ENCODE measurements at places on chromosomes 2 and 18. TPM values are rescaled to one million over a fixed set of nuclear protein-coding genes. Genes with fewer than 3 reads are reported as not detected.
A peak's percentile ranks its signal among the peaks of the same experiment; 100 is the strongest.

GRCh38 chr18:78971511-78972245 lies 7.9 kb upstream of the SALL3 start:
- H3K36me3 ChIP-seq = no peaks in the 10 kb centered on the region
- no peak for DNase-seq
- no peak overlapping the region for H3K4me3 ChIP-seq
- peaks cover 56% of the 10 kb centered on the region for H3K27me3 ChIP-seq

Gene C2orf81
- total RNA-seq = 0.44 TPM

Gene NYAP2
- 0.07 TPM for total RNA-seq

GRCh38 chr2:121248766-121249343 lies 36.1 kb downstream of the TFCP2L1 start:
- DNase-seq = no peak
- no peaks in the 10 kb centered on the region for H3K36me3 ChIP-seq
- no peak overlapping the region for H3K27ac ChIP-seq
- H3K4me3 ChIP-seq = no peak overlapping the region
- H3K27me3 ChIP-seq = no peaks in the 10 kb centered on the region

Gene ATG9A
- total RNA-seq = 64.5 TPM

DNA sequence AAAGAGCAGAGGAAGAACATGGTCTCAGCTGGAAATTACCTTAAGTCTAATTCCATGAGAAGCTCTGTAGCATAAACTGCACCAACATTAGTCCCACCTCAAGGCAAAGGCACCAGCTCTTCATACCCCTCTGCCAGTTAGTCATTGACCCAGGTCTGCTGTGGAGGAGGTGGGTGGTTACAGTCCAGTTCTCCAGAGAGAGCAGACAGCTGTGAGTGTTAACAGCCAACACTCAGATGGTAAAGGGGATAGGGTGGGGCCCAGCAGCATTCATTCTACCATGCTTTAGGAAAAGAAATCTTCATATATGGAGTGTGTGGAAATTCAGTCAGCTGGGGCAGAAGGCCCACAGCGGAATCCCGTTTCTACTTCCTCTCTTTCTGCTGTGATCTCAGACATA lies 159.7 kb upstream of the FBXO11 start:
- no peaks in the 10 kb centered on the region for H3K36me3 ChIP-seq
- H3K4me1 ChIP-seq = no peaks in the 10 kb centered on the region
- no peak overlapping the region for H3K27ac ChIP-seq
- no peak overlapping the region for H3K4me3 ChIP-seq

Gene SAG
- not detected for total RNA-seq

GRCh38 chr2:230347659-230348305 lies 20.8 kb downstream of the SP140L start:
- no peak overlapping the region for H3K4me3 ChIP-seq
- DNase-seq = peak; percentile 35
- H3K27ac ChIP-seq = no peak overlapping the region

Gene CNTNAP5
- total RNA-seq = 0.96 TPM

- no peak overlapping the region for H3K4me3 ChIP-seq
- no peaks in the 10 kb centered on the region for H3K36me3 ChIP-seq
- H3K27me3 ChIP-seq = no peaks in the 10 kb centered on the region
- no peaks in the 10 kb centered on the region for H3K4me1 ChIP-seq
- no peak overlapping the region for H3K27ac ChIP-seq
These were observed 39.3 kb upstream of the DSG1 start for GRCh38 chr18:31278609-31279071.

DNA sequence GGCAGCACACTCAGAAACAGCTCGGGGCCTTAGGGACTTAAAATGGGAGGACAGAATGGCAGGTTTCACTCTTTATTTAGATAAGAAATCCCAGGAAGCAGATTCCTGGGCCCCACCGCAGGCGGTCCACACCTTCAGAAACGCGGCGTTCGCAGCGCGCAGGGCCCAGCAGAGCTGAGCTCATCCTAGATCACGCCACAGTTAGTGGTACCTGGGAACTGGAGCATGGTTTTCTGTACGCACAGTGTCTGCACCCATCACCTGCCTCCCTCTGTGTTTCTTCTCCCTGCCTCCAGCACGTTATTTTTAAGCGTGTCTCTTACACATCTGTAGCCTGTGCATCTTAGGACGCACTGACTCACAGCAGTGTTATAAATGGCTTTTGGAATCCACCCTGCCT lies 242.1 kb downstream of the ALPK2 start:
- H3K4me1 ChIP-seq = no peaks in the 10 kb centered on the region
- no peak overlapping the region for H3K27ac ChIP-seq
- H3K4me3 ChIP-seq = no peak overlapping the region
- no peak for DNase-seq
- peaks cover 31% of the 10 kb centered on the region for H3K36me3 ChIP-seq

Gene GRP
- not detected for total RNA-seq

Gene REG3G
- 21.6 TPM for total RNA-seq

DNA sequence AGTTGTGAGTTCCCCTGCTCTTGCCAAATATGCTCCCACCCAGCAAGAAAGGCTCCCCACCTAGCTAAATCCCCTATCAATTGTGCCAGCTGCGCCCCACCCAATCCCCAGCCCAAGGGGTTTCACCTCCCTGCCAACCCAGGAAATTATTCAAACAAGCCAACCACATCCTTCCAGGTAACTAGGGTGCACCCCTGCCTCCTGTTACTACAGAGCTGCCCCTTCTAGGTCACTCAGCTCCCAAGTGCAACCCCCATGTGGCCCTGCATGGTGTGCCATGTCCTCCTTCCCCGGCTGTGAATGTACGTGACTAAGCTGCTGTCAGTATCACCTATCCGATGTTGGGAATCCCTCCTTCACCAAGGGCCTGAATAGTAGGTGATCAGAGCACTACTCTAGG lies 91.2 kb upstream of the LDAH start:
- H3K36me3 ChIP-seq = no peaks in the 10 kb centered on the region
- no peaks in the 10 kb centered on the region for H3K4me1 ChIP-seq
- no peak overlapping the region for H3K4me3 ChIP-seq
- no peak overlapping the region for H3K27ac ChIP-seq

DNA sequence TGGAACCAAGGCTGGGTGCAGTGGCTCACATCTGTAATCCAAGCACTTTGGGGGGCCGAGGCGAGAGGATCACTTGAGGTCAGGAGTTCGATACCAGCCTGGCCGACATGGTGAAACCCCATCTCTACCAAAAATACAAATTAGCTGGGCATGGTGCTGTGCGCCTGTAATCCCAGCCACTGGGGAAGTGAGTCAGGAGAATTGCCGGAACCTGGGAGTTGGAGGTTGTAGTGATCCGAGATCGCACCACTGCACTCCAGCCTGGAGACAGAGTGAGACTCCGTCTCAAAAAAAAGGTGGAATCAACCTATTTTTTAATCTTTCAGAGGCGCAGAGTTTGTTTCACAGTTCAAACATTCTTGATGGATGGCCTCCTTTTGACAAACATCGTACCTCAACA lies 24.5 kb upstream of the ATP8B1 start:
- H3K27me3 ChIP-seq = no peaks in the 10 kb centered on the region
- no peak for DNase-seq
- no peak overlapping the region for H3K4me3 ChIP-seq
- H3K27ac ChIP-seq = no peak overlapping the region
- H3K36me3 ChIP-seq = no peaks in the 10 kb centered on the region

DNA sequence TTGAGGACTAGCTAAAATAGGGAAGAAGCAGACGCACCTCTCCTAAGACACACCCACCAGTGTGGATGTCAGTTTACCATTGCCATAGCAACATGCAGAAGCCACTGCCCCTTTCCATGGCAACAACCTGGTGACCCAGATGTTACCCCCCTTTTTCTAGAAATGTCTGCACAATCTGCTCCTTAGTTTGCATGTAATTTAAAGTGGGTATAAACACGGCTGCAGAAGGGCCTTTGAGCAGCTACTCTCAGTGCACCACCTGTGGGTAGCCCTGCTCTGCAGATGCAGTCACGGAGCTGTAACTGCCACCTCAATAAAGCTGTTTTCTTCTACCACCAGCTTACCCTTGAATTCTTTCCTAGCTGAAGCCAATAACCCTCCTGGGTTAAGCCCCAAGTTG lies 87.1 kb downstream of the FBXO15 start:
- H3K27ac ChIP-seq = no peak overlapping the region
- no peak overlapping the region for H3K4me3 ChIP-seq
- no peaks in the 10 kb centered on the region for H3K27me3 ChIP-seq
- DNase-seq = no peak
- no peaks in the 10 kb centered on the region for H3K4me1 ChIP-seq

GRCh38 chr2:36530178-36530982 lies 67.6 kb downstream of the FEZ2 start:
- no peak overlapping the region for H3K27ac ChIP-seq
- no peaks in the 10 kb centered on the region for H3K36me3 ChIP-seq
- no peak for DNase-seq
- H3K27me3 ChIP-seq = no peaks in the 10 kb centered on the region
- H3K4me3 ChIP-seq = no peak overlapping the region

GRCh38 chr18:77056344-77057005 lies 76.1 kb downstream of the MBP start:
- no peak for DNase-seq
- no peak overlapping the region for H3K4me3 ChIP-seq
- no peaks in the 10 kb centered on the region for H3K36me3 ChIP-seq

- H3K27ac ChIP-seq = no peak overlapping the region
- no peak overlapping the region for H3K4me3 ChIP-seq
- no peaks in the 10 kb centered on the region for H3K36me3 ChIP-seq
- no peaks in the 10 kb centered on the region for H3K27me3 ChIP-seq
- DNase-seq = no peak
These were observed 35.2 kb downstream of the RFX8 start for GRCh38 chr2:101439716-101440115.

- no peak for DNase-seq
- H3K4me3 ChIP-seq = no peak overlapping the region
- no peaks in the 10 kb centered on the region for H3K4me1 ChIP-seq
- no peak overlapping the region for H3K27ac ChIP-seq
- H3K36me3 ChIP-seq = no peaks in the 10 kb centered on the region
- H3K27me3 ChIP-seq = no peaks in the 10 kb centered on the region
These were observed 1.1 kb downstream of the HOXD3 start for GRCh38 chr2:176158186-176158591.

- peaks cover 19% of the 10 kb centered on the region for H3K27me3 ChIP-seq
- H3K4me1 ChIP-seq = no peaks in the 10 kb centered on the region
- peak overlapping the region; percentile 53 for H3K4me3 ChIP-seq
- no peaks in the 10 kb centered on the region for H3K36me3 ChIP-seq
- no peak for DNase-seq
These were observed 1.9 kb downstream of the DOK6 start for GRCh38 chr18:69402533-69402989.

Gene CYP27C1
- 0.28 TPM for total RNA-seq

- H3K4me1 ChIP-seq = no peaks in the 10 kb centered on the region
- no peak for DNase-seq
- no peak overlapping the region for H3K27ac ChIP-seq
- H3K27me3 ChIP-seq = no peaks in the 10 kb centered on the region
These were observed 92.9 kb upstream of the CSRNP3 start for GRCh38 chr2:165376571-165376975.

Gene LRRC30
- not detected for total RNA-seq

GRCh38 chr18:79975043-79975442 lies 10.6 kb downstream of the HSBP1L1 start:
- DNase-seq = no peak
- H3K4me1 ChIP-seq = no peaks in the 10 kb centered on the region
- H3K27me3 ChIP-seq = no peaks in the 10 kb centered on the region
- H3K4me3 ChIP-seq = no peak overlapping the region
- H3K36me3 ChIP-seq = no peaks in the 10 kb centered on the region
- no peak overlapping the region for H3K27ac ChIP-seq

Gene IL36B
- not detected for total RNA-seq

Gene CNPPD1
- 89.7 TPM for total RNA-seq

Gene SCG2
- 10.4 TPM for total RNA-seq

DNA sequence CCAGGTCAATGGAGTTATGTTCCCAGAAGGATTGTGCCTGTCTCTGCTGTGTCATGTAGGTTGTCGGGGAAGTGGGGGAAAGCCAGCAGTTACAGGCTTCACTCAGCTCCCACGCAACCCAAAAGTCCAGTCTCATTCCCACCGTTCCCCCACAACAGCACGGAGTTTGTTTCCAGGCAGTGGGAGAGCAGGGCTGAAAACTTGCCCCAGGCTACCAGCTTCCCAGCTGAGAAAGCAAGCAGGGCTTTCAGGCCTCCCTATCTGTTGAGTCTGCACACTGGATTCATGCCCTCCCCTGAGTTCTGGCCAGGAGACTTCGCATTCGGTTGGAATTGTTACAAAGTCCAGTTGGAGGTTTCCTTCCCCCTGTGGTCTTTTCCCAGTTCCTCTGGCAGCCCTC lies 76.3 kb downstream of the TMX3 start:
- no peaks in the 10 kb centered on the region for H3K27me3 ChIP-seq
- no peak for DNase-seq
- no peak overlapping the region for H3K27ac ChIP-seq
- H3K4me1 ChIP-seq = no peaks in the 10 kb centered on the region
- H3K36me3 ChIP-seq = no peaks in the 10 kb centered on the region

Gene FOXI3
- not detected for total RNA-seq

- no peak overlapping the region for H3K4me3 ChIP-seq
- H3K27me3 ChIP-seq = no peaks in the 10 kb centered on the region
- H3K4me1 ChIP-seq = peaks cover 11% of the 10 kb centered on the region
- H3K36me3 ChIP-seq = no peaks in the 10 kb centered on the region
- peak; percentile 62 for DNase-seq
These were observed 21.6 kb downstream of the SNORC start for GRCh38 chr2:232891621-232892071.

Gene SKOR2
- not detected for total RNA-seq

- H3K36me3 ChIP-seq = no peaks in the 10 kb centered on the region
- no peak for DNase-seq
- no peak overlapping the region for H3K27ac ChIP-seq
- no peaks in the 10 kb centered on the region for H3K4me1 ChIP-seq
- no peaks in the 10 kb centered on the region for H3K27me3 ChIP-seq
These were observed 19.5 kb downstream of the MGAT5 start for GRCh38 chr2:134273256-134273983.

- no peak overlapping the region for H3K27ac ChIP-seq
- no peak overlapping the region for H3K4me3 ChIP-seq
- H3K27me3 ChIP-seq = no peaks in the 10 kb centered on the region
- DNase-seq = no peak
- no peaks in the 10 kb centered on the region for H3K36me3 ChIP-seq
- H3K4me1 ChIP-seq = no peaks in the 10 kb centered on the region
These were observed 339.7 kb upstream of the SLC14A2 start for GRCh38 chr18:45275367-45276113.

DNA sequence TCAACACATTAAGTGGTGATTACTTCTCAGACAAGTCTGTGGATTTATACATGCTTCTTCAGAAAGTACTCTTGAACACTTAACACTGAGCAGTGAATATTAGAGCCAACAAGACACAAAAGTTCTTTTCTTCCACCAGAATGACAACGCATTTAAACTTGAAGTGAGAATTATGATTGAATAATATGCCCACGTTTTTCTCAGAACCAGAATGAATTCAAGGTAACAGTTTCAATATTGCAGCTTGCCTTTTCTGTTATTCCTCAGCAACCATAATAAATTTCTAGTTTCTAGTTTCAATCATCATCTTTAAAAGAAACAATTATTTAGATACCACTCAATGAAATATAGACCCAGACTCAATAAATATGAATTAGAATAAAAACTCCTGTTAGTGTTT lies 547.0 kb downstream of the NUP35 start:
- H3K4me3 ChIP-seq = no peak overlapping the region
- no peaks in the 10 kb centered on the region for H3K4me1 ChIP-seq
- H3K27me3 ChIP-seq = no peaks in the 10 kb centered on the region
